ENCODE measurements at places on chromosomes 13 and 19. TPM values are rescaled to one million over a fixed set of nuclear protein-coding genes. Genes with fewer than 3 reads are reported as not detected.

GRCh38 chr13:71661921-71662320 is 205.1 kb downstream of the DACH1 start:
- ATAC-seq, result no peak

- no peak for ATAC-seq
These were observed 9.6 kb downstream of the PRR22 start for GRCh38 chr19:5774921-5775320.

Gene PGLYRP1
- total RNA-seq, result not detected

Gene FAAP24
- 3.8 TPM for total RNA-seq

Gene CGB3
- total RNA-seq, result not detected

Data from esophagus mucosa (tissue), 1 donor.